CD4-positive, alpha-beta T cell treated with Interleukin-17A for 4 hours (primary cell): ENCODE measurements at places on chromosomes 12 and 14.
A peak's percentile ranks its signal among the peaks of the same experiment; 100 is the strongest.

- DNase-seq, result no peak
These were observed 3.6 kb downstream of the NAB2 start for GRCh38 chr12:57092529-57092862.

GRCh38 chr12:106249411-106250135 is 1.8 kb upstream of the CKAP4 start:
- no peak for DNase-seq

DNA sequence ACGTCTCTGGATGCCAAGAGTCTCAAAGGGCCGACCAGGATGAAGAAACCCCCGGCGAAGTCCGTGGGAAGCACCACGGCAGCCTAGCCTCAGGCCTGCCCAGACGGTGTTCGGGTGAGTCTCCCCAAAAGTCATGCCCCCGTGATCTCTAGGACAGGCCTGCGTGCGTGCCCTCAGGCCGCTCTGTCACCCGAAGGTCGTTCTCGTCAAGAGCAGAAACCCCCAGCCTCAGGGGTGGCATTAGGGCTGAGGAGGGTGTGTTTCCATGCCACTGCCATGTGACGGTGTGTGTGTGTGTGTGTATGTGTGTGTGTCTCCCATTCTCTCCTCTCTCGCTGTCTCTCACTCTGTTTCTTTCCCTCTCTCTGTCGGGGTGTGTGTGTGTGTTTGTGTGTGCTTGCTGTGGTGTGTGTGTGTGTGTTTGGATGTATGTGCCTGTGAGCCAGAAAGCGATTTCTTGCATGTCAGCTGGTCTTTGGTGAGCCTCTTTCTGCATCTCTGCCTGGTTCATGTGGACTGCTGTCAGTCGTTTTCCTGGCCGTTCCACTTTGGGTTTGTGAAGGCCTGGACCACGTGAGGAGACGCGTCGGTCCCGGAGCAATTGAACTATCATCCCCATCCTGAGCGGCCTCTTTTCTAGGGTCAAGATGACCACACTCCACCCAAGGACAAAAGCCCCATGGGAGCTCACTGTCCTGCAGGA is 772.5 kb upstream of the ALG10B start:
- no peak for DNase-seq

GRCh38 chr14:85607651-85608081 is 77.7 kb downstream of the FLRT2 start:
- no peak for DNase-seq

DNA sequence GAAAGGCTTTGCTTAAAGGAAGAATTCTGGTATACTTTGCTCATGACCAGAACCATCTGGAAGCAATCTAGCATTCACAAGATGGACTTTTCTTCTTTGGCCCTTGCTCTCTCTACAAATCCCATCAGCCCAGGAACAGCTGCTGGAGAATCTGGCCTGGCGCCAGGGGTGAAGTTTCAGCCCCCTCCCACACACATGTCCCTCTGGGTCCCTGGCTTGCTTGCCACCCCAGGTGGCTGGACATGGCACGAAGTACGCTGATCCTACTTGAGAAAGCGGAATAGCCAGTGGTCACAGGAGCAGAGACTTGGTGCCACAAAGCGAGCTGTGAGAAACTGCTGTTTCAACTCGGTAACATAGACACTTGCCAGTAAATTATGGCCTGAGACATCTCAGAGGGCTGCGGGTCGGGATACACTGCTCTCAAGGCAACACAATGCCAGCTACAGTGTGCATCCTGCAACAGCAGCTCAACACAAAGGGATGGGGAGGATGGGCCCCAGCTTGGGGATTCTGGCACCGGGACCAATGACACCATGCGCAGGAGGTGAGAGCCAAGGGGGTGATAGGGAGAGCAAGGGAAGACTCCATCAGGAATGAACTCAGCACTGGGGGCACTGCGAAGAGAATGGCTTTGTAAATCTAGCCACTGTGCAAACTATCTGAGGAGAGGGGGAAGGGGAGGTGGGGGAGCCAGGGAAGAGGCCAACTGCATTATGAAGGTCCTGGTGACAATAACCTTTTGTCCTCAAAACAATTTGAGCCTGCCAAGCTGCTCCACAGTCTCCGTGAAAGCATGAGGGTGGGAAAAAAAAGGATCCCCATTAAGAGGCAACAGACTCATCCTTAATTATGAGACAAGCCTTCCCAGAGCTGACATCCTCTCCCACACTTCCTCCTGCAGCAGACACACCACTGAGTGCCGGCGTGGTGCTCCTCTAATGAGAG is 219.9 kb downstream of the PPM1H start:
- no peak for DNase-seq

DNA sequence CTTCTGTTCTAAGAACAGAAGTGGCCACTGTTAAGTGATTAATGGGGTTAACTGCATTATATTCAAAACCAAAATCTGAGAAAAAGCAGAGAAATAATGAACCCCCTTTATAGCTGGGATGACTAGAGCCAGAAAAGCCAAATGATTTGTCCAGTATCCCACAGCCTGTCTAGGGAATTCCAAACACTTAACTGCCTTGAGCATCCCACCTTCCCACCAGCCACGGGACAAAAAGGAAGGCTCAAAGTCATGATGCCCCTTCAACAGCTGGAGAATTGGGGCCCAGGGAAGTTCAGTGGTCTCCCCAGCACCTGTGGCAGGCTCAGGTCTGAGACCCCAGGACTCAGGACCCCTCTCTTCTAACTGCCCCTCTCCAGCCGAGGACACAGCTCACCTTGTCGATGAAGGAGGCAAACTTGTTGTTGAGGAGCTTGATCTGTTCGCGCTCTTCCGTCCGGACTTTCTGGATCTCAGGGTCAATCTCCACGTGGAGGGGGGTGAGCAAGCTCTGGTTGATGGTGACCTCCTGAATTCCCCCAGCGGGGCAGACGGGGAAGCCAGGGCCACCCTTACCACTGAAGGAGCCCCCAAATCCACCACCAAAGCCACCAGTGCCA is 605 bp downstream of the KRT4 start:
- no peak for DNase-seq

- no peak for DNase-seq
These were observed 83.3 kb downstream of the KITLG start for GRCh38 chr12:88496891-88497371.

DNA sequence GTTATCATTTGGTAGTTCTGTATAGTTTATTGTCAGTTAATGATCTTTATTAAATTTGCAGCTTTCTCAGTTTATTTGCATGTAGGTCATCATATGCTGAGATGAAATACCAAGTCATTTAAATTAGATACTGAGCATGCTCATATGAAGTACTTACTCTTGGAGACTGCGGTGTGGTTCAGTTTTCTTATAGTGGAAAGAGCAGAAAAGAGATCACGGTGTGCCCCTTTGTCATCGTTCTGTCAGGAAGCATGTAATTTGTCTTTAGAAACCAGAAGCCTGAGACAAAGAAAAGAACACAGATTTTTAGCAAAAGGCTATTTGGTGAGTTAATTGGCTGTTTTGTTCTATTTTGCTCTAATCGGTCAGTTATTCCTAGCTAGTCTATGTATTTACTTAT is 75.6 kb downstream of the PLEKHA5 start:
- DNase-seq, result no peak

- no peak for DNase-seq
These were observed 5.2 kb upstream of the LMO3 start for GRCh38 chr12:16611146-16611545.

DNA sequence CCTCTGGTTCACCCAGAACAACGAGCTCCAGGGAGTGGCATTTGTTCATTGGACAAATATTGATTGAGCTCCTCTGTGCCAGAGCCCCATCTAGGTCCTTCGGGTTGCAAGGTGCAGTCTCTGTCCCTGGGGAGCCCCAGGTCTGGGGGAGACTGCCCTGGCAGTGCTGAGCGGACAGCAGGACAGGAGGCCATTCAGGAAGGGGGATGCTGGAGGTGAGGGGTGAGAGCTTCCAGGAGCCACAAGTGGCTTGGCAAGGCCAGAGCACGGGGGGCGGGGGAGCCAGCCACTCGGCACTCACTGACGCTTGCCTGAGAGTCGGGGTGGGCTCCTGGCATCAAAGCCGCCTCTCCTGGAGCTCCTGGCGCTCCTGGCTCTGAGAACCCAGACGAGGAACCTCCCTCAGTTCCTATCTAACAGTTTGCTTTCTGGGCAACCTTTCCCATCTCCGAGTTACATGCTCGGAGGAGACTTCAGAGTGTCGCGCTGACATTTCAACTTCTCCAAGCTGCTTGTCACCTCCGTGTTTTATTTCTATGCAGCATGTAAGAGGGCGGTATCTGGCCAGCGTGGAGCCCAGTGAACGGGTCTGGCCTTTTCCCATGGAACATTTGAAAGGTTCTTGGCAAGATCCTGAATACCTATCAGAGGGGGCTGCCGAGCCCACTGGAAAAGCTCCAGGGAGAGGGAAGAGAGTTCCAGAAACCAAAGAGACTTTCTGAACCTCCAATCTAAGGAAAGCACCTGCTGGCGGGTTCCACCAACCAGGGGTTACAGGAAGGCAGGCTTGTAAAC is 62.0 kb upstream of the BCL11B start:
- no peak for DNase-seq

DNA sequence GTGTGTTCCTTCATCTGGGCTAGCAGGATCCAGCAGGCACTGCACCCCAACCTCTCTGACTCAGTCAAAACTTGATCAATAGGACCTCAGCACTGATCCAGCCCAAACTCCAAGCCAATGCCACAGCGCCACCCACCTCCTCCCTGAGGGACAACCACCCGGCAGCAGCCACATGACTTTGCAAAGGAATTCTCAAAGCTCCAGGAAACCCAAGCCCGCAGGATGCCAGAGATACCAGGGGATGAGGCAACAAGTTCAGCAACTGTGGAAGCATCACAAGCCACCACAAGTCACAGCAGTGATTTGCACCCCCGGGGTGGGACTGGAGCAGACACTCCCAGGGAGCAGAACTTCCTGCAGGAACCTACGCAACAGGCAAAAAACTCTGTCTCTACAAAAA is 37.3 kb downstream of the ACTN1 start:
- no peak for DNase-seq

- peak; percentile 59 for DNase-seq
These were observed 164.6 kb upstream of the PARP11 start for GRCh38 chr12:4037747-4038312.

DNA sequence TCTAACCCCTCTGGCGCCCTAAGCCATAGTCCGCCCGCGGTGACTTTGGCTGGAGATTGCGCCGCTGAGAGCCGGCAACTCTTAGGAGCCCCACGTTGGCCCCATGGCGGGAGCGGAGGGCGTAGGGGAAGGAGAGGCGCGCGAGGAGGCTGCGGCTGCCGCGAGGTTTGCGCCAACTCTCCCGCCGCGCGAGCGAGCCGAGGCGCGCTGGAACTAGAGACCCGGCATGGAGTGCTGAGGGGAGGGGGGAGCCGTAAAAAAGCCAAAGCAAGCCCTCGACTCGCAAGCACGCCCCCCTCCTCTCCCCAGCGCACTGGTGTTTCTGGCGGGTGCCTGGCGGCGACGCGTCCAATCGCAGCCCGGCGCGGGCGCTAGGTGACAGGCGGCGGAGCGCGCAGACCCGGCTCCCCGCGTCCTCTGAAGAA is at the start of gene SYT10:
SYT10 (minus strand) TSS at position 233 of the 425 bp plus-strand sequence. CDS start 297 bp downstream, outside the sequence.
- DNase-seq, result no peak

DNA sequence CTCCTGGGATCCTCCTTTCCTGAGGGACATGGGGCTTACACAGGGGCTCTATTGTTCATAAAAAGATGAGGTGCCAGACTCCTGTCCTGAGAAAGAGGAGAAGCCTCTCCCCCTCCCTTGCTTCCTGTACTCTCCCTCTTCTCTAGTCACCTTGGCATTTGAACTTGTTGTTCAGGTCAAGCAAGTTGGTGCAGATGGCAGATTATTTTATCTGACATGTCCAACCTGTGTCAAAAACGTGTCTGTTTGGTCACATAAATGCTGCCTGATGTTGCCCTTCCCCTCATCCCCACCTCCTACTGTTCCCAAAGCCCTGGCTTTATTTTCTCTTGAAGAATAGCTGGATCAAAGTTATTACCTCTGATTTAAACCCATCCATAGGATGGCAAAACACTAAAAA is 154.8 kb downstream of the TMX1 start:
- no peak for DNase-seq

- no peak for DNase-seq
These were observed 58.3 kb downstream of the SMOC1 start for GRCh38 chr14:69937367-69938081.
